ENCODE measurements at places on chromosomes 2 and 18.
A peak's percentile ranks its signal among the peaks of the same experiment; 100 is the strongest.

- H3K27me3 ChIP-seq, result no peaks in the 10 kb centered on the region
- H3K4me3 ChIP-seq, result no peak overlapping the region
- H3K4me1 ChIP-seq, result no peaks in the 10 kb centered on the region
- no peak overlapping the region for H3K27ac ChIP-seq
Measured at GRCh38 chr2:124171472-124172063, 146.5 kb downstream of the CNTNAP5 start.

- H3K4me1 ChIP-seq, result no peaks in the 10 kb centered on the region
- H3K27ac ChIP-seq, result no peak overlapping the region
- DNase-seq, result no peak
- H3K36me3 ChIP-seq, result no peaks in the 10 kb centered on the region
Measured at GRCh38 chr2:233117351-233117750, 57.2 kb downstream of the INPP5D start.

DNA sequence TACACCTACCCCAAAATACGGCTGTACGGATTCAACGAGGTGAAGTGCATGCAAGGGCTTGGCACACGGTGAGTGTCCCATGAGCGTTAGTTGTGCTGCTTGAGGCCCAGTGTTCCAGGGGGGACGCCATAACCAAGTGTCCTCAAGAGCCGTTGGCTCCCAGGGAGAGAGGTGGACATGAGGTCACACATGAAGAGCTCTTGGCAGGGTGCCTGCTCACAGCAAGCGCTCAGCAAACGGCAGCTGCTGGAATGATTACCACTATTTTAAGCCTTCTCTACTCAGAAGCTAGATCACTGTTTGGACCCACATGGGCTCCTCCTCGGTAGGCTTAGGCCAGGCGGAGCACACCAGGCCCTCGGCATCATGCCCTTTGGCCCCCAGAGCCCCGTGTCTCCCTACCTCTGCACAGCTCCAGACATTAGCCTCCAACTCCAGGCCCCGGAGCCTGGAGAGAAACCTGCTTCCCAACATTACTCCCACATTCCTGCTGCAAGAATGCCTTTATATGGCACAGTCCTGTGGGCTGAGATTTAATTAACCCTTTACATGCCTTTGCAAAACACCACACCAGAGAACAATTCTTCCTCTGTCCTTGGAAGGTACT, 68.4 kb upstream of the PPP1CB start:
- H3K4me3 ChIP-seq, result no peak overlapping the region
- DNase-seq, result peak; percentile 93
- peak overlapping the region; percentile 77 for H3K27ac ChIP-seq
- peaks cover 30% of the 10 kb centered on the region for H3K4me1 ChIP-seq

- no peaks in the 10 kb centered on the region for H3K27me3 ChIP-seq
- peak; percentile 5 for DNase-seq
- no peaks in the 10 kb centered on the region for H3K36me3 ChIP-seq
- H3K27ac ChIP-seq, result no peak overlapping the region
- peaks cover 6% of the 10 kb centered on the region for H3K4me1 ChIP-seq
Measured at GRCh38 chr2:63613391-63613901, 24.7 kb downstream of the MDH1 start.

DNA sequence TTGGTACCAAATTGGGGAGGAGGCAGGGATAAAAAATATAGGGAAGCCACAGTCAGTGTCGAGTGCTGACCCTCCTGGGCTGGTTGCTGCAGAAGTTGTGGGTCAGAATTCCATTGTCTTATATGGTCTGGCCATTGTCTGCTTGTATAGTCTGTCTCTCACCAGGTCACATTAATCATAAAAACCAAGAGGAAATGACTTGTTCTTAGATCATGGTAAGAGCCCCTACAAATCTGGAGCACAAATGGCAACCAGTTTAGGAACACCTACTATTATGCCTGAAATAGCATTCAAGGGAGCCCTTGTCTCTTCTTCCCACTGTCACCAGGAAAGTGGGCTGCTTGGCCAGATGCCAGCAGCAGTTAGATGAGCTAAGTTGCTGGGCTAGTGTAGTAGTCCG, 119.7 kb upstream of the RMP24 start:
- no peaks in the 10 kb centered on the region for H3K36me3 ChIP-seq
- no peaks in the 10 kb centered on the region for H3K4me1 ChIP-seq
- H3K4me3 ChIP-seq, result no peak overlapping the region
- peaks cover 24% of the 10 kb centered on the region for H3K27me3 ChIP-seq
- H3K27ac ChIP-seq, result no peak overlapping the region

GRCh38 chr2:203959672-203960071, 23.1 kb downstream of the ICOS start:
- H3K4me1 ChIP-seq, result no peaks in the 10 kb centered on the region
- no peaks in the 10 kb centered on the region for H3K27me3 ChIP-seq
- DNase-seq, result no peak

DNA sequence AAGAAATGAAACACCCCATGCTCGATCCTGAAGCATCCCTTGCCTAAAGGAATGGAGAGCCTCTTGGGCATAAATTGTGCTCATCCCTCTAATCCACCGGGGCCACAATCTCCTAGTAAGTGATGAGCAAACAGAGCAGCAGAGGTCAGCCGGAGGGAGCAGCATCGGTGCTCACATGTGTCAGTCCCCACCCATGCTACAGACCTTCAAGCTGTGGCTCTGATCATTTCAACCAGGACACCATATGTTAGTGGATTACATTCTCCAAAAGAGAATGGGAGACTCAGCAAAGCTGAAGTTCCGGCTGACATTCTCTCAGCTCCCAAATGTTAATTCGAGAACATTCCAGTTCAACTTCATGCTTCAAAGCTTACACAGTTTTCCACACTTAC, 75.6 kb downstream of the AAK1 start:
- peaks cover 16% of the 10 kb centered on the region for H3K4me1 ChIP-seq
- peaks cover 11% of the 10 kb centered on the region for H3K36me3 ChIP-seq
- no peak overlapping the region for H3K4me3 ChIP-seq
- DNase-seq, result no peak
- H3K27ac ChIP-seq, result no peak overlapping the region

GRCh38 chr2:72605836-72606442, 219.9 kb downstream of the EXOC6B start:
- no peak overlapping the region for H3K27ac ChIP-seq
- H3K36me3 ChIP-seq, result no peaks in the 10 kb centered on the region
- H3K4me3 ChIP-seq, result no peak overlapping the region
- H3K27me3 ChIP-seq, result no peaks in the 10 kb centered on the region

DNA sequence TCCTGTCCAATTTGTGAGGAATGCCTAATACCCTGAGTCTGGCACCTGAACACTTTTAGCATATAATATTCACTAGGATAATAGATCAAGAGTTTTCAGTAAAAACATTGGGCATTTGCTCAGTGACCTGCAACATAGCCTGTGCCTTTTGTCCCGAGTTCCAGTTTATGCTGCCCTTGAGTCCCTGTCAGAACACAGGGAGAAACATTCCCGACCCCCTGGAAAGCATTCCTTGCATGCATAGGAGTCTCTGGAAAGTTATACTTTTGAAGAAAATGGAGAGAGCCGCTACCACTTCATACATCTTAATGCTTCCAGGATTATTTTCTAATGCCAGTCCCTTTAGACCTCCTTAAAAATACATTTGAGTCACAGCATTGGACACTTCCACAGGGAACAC, 107.3 kb downstream of the PLCL1 start:
- H3K36me3 ChIP-seq, result no peaks in the 10 kb centered on the region
- peaks cover 3% of the 10 kb centered on the region for H3K4me1 ChIP-seq
- H3K4me3 ChIP-seq, result no peak overlapping the region
- no peaks in the 10 kb centered on the region for H3K27me3 ChIP-seq
- H3K27ac ChIP-seq, result peak overlapping the region; percentile 89

GRCh38 chr2:170101789-170102188, 76.2 kb upstream of the MYO3B start:
- H3K4me3 ChIP-seq, result no peak overlapping the region
- no peak for DNase-seq
- no peaks in the 10 kb centered on the region for H3K27me3 ChIP-seq
- no peaks in the 10 kb centered on the region for H3K4me1 ChIP-seq
- H3K27ac ChIP-seq, result no peak overlapping the region

- H3K36me3 ChIP-seq, result no peaks in the 10 kb centered on the region
- peaks cover 47% of the 10 kb centered on the region for H3K27me3 ChIP-seq
- no peak overlapping the region for H3K4me3 ChIP-seq
- H3K4me1 ChIP-seq, result no peaks in the 10 kb centered on the region
Measured at GRCh38 chr2:172896661-172897081, 161.0 kb downstream of the RAPGEF4 start.
